GM12892 (cell line): ENCODE measurements at places on chromosomes 1 and 21.
A peak's percentile ranks its signal among the peaks of the same experiment; 100 is the strongest.

DNA sequence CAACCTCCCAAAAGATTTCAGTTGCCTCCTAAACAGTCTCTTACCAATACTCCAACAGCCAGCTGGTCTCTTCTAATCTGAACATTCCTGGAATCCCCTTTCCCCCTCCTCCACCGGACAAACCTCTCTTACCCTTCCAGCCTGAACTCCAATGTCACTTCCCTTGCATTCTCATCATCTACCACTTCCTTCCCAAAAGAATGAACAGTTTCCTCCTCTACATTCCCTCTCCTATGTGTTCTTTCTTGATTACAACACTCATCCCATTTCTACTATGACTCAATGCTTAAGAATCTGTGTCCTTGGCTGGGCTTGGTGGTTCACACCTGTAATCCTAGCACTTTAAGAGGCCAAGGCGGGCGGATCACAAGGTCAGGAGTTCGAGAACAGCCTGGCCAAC, 417.1 kb downstream of the SETD4 start:
- no peak for DNase-seq

DNA sequence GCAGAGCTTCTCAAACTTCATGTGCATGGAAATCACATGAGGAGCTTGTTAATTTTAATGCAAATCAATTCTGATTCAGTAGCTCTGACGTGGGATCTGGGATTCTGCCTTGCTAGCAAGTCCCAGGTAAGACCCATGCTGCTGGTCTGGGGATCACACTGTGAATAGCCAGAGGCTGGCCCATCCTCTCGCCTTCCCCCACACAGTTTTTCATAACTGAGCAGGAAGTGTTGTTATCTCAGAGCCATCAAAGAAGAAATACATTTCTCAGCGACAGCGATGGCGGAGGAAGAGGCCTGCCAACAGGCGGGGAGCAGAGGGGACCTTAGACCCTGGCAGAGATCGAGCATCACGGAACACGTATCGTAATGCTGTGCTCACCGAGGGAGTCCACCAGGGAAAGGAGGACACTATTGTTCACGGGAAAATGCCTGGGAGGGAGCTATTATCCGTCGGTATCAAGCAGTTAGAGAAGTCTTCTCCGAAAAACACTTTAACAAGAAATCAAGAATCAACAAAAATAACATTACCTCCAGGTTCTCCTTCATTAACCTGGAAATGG, 268.9 kb upstream of the TMEM51 start:
- no peak for DNase-seq

GRCh38 chr1:54971317-54971791, 9.1 kb upstream of the TMEM61 start:
- DNase-seq, result no peak

- DNase-seq, result peak; percentile 69
Observed at GRCh38 chr1:40508375-40509341, at the start of gene EXO5. Gene EXO5, plus strand, starts transcription at chr1:40508767. Its CDS starts 5,778 bp downstream, at chr1:40514545.

DNA sequence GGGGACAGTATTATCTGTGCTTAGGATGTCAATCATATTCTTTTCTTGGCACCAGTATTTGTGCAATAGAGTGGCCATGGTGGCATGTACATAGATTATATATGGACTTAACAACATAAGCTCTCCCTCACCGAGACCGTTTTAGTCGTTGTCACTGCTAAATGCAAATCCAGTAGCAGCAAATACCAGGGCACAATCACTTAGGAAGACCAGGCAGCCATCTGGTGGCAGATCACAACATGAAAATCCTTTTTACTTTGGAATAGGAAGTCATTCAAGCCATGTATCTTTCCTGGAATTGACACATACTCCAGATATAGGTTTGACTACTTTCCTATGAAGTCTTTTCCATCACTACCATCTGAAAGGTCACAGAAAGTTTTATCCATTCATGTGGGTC, 53.2 kb upstream of the C1orf87 start:
- no peak for DNase-seq

- DNase-seq, result no peak
Observed at GRCh38 chr1:116299248-116299647, 73.8 kb upstream of the ATP1A1 start.

DNA sequence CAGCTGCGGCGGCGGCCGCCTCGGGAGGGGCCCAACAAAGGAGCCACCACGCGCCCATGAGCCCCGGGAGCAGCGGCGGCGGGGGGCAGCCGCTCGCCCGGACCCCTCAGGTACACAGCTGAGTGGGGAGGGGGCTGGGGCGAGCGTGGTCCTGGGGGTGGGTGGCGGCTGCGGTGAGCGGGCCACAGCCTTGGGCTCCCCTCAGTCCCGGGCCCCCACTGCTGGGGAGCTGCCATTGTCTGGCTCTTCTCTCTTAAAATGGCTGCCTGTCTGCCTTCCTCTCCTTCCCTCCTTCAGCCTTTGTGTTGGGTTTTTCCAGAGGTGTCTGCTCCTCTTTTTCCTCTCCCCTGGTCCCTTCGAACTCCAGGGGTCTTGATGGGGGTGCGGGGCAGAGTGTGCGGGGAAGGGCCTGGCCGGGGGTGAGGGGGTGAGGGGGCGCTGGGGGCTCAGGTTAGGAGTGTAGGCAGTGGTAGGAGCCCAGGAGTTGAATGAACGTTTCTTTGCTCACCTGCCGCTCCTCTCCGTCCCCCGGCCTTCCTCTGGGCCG, 1.7 kb downstream of the ARID1A start:
- no peak for DNase-seq

GRCh38 chr1:67802565-67802964, 30.7 kb downstream of the GNG12 start:
- no peak for DNase-seq

DNA sequence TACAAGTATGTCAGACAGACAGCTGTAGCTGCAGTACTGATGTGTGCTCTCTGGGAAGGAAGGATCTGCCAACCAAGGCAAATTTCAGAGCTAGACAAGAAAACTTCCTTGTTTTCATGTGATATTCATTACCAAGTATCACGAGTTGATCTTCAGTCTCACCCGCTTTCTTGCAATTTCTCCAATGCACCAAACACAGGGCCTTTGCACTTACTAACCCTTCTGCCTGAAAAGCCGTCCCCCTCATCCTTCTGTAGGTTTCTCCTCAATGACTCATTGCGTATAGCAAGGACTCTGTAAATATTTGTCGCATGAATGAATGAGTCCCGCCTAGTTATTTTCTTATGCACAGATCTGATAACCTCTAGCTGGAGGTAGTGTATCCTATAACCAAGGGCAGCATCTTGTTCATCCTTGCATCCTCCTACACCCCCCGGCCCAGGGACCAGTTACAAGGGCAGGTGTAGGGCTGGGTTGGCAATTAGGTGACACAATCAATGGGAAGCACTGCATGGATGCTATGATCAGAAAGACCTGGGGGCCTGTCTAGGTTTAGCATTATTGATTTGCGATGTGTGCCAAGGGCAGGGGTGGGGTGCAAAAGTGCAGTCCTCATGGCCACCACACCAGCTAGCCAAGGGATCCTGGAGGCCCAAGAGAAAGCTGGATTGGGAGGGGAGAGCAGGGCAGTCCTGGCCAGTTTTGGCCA, 51.4 kb upstream of the GPR157 start:
- DNase-seq, result no peak

DNA sequence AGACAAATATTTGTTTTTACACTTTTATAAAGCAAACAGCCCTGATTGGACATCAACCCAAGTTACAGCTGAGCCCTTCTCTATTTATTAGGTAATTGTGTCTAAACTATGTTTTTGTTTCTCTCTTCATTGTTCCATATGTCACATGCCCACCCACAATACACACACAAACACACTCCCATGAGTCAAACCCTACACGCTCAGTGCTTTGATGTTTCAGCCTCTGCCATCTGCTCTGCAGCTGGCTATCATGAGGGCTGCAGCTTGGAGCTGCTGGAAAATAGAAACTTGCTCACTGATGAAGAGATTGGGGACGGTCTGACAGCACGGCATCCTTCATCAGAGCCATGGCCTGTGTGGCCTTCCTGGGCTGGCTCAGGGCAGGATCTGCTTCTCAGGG, 41.7 kb downstream of the PSMG1 start:
- DNase-seq, result no peak

DNA sequence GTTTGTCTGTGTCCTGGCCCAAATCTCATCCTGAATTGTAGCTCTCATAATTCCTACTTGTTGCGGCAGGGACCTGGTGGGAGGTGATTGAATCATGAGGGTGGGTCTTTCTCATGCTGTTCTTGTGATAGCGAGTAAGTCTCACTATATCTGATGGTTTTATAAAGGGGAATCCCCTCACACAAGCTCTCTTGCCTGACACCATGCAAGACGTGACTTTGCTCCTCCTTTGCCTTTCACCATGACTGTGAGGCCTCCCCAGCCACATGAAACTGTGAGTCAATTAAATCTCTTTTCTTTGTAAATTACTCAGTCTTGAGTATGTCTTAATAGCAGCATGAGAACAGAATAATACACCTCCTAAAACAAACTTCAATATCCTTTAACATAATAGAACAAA, 1065.6 kb downstream of the PLA2G4A start:
- no peak for DNase-seq

- no peak for DNase-seq
Observed at GRCh38 chr1:111242805-111243523, 15.5 kb downstream of the CHI3L2 start.

DNA sequence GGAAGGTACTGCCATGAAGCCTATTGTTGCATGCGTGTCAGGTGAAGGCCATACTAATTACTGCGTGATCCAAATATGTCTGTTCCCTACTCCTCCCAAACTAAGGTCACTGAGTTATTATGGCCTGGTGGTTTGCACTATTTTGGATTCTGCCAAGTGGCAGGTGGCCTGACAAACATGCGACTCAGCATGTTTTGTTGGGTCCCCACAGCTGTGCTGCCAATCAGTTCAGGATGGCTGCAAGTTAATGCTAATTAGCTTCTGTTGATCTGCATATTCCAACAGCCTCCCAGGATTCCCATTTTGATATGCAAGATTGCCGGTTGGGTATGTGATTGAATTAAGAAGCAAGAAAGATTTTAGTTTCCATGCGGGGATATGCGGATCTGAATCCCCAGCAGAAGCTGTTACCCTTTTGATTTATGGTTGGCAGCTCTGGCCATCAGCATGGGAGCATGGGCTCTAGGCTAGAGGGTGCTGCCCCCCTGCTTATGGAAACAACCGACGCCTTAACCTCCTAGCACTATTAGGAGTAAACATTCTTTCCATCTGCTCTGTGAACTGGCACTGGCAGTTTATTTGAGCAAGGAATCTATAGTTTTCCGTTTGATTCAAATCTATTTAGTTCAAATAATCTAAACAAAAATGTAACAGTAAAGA, 429.8 kb upstream of the C1orf87 start:
- no peak for DNase-seq

GRCh38 chr1:150150133-150151021, 661 bp downstream of the PLEKHO1 start:
- no peak for DNase-seq

DNA sequence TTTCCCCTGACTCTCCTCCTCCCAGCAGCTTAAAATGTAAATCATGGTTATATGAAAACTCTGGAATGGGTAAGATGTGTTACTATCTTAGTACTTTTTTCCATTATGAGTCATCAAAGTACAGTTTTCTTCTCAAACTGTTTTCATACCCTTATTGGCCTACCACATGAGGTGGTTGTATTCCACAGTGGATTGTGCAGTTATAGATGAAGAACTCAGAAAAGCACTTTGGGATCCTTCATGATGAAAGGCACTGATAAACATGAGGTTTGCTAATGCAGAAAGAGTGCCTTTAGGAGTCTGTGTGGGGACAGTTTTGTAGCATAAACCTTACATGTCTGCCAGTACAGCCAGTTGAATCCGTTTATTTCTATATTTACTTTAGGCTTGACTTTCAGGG, 32.0 kb upstream of the MYOCOS start:
- DNase-seq, result no peak

DNA sequence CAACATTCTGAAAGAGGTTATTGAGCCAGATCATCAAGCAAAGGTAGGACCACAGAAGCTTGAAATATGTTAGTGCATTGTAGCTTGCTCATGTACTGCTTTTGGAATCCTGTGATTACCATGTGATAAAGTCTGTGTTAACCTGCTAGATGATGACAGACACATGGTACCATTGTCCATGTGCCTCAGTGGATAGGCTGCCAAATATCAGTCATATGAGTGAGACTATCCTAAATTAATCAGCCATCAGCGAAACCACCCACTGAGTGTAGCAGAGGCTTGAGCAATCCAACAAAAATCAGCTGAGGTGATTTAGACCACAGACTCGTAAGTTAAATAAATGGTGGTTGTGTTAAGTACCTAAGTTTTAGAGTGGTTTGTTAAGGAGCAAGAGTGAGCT, 32.7 kb upstream of the CRB1 start:
- DNase-seq, result no peak

- DNase-seq, result no peak
Observed at GRCh38 chr21:44962403-44962966, 22.7 kb downstream of the SLX9 start.

DNA sequence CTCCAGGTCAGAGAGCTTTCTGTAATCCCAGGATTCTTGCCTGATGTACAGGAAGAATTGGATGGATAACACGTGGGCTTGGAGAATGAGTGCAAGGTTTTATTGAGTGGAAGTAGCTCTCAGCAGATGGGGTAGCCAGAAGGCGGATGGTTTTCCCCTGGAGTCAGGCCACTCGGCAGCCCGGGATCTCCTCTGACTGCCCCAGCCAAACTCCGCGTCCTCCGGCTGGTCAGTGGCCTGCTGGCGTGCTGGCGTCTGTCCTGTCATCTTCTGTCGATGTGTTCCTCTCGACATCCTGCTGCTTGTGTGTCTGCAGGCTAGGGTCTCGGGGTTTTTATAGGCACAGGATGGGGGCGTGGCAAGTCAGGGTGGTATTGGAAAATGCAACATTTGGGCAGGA, 27.4 kb upstream of the GJA9 start:
- no peak for DNase-seq

DNA sequence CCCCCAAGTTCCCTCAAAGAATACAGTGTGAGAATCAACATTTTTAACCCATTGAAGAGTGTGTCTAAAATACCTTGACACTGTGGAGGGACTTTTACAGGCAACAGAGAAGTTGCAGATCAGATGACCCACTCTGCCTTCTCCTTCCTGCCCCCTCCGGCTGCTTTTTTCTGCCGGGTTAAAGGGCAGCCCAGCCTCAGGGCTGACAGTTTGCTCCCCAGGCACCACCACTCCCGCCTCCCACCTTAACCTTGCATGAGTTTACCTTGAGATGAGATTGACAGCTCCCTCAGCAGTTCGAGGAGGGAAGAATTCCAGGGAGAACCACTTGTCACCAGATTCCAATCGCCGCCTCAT, 3.2 kb downstream of the MTHFR start:
- DNase-seq, result no peak

- DNase-seq, result no peak
Observed at GRCh38 chr1:59046134-59046533, 250.8 kb upstream of the FGGY start.

DNA sequence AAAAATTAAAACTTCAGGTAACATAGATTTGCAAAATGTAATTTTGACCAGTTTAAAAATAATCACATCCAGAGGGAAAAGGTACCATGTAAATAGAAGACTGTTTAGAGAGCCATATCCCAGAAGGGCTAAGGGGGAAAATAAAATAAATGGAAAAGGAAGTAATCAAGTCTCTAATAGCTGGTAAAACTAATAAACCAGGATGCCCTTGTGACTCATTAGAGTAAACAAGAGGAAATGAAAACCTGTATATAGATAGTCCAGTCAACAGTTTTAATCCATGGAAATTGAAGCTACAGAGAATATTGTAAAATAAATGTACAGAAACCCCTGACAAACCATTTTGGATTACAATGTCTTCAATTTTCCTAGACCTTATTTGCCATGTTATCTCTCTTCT, 698.0 kb upstream of the RGS18 start:
- DNase-seq, result no peak

- DNase-seq, result no peak
Observed at GRCh38 chr1:53378061-53378460, 50.2 kb upstream of the LRP8 start.
